Body of pancreas (tissue), 4 donors: ENCODE measurements at places on chromosomes 12 and 14.

- H3K27me3 ChIP-seq: no peaks in the 10 kb centered on the region
- no peaks in the 10 kb centered on the region for H3K36me3 ChIP-seq
- H3K27ac ChIP-seq: no peak overlapping the region
- no peak overlapping the region for H3K4me3 ChIP-seq
- no peak for DNase-seq
Measured at GRCh38 chr14:41860586-41860985, 253.9 kb downstream of the LRFN5 start.

- H3K27me3 ChIP-seq: no peaks in the 10 kb centered on the region
- no peaks in the 10 kb centered on the region for H3K4me1 ChIP-seq
- DNase-seq: no peak
- no peak overlapping the region for H3K4me3 ChIP-seq
Measured at GRCh38 chr12:44015333-44015941, 179.6 kb downstream of the TMEM117 start.

DNA sequence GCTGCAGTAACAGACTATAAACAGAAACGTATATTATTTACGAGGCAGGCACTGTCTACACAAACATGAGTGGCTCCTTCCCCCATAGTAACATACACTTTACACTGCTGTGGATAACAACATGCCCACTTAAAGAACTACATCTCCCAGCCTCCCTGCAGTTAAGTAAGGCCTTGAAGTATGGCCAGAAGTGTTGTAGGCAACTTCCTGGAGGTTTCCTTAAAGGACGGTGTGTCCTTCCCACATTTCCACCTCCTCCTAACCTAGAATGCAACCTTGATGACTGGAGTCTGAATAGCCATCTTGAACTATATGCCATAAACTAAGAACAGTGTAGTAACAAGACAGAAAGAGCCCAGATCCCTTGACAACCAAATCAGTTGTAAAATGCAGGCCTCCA is 20.3 kb downstream of the MED13L start:
- no peak overlapping the region for H3K27ac ChIP-seq
- H3K27me3 ChIP-seq: no peaks in the 10 kb centered on the region
- H3K36me3 ChIP-seq: no peaks in the 10 kb centered on the region
- no peak overlapping the region for H3K4me3 ChIP-seq
- H3K4me1 ChIP-seq: peaks cover 53% of the 10 kb centered on the region

- H3K4me1 ChIP-seq: no peaks in the 10 kb centered on the region
- H3K4me3 ChIP-seq: no peak overlapping the region
- no peaks in the 10 kb centered on the region for H3K36me3 ChIP-seq
- H3K27ac ChIP-seq: no peak overlapping the region
Measured at GRCh38 chr12:39467432-39467870, 24.5 kb upstream of the KIF21A start.

- H3K36me3 ChIP-seq: no peaks in the 10 kb centered on the region
- no peaks in the 10 kb centered on the region for H3K27me3 ChIP-seq
Measured at GRCh38 chr12:32151552-32151951, 44.9 kb downstream of the BICD1 start.

GRCh38 chr14:61561657-61562276 is 133.5 kb upstream of the HIF1A start:
- peaks cover 57% of the 10 kb centered on the region for H3K4me1 ChIP-seq
- peak overlapping the region; percentile 88 for H3K27ac ChIP-seq
- peak; percentile 92 for DNase-seq
- no peaks in the 10 kb centered on the region for H3K27me3 ChIP-seq
- H3K36me3 ChIP-seq: no peaks in the 10 kb centered on the region
- H3K4me3 ChIP-seq: no peak overlapping the region
